CD4-positive, alpha-beta T cell (primary cell): ENCODE measurements at places on chromosomes 3 and 15.

- DNase-seq: no peak
These were observed 661.2 kb downstream of the SQOR start for GRCh38 chr15:46296002-46296401.

DNA sequence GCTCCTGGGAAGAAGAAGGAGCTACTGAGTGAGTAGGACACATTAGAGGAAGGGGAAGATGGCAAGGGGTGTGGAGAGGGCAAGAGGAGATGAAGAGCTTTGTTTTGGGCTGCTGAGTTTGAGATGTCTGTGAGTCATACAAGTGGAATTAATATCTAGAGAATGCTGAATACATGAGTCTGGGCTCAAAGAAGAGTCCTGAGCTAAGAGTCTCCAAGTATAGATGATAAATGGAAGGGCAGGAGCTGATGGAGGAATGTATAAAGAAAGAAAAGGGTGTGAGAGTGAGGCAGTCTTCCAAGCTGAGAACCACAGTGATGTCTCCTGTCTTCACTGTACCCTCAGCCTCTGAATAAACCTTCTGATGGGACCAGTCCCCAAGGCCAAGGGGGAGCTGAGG lies 205.5 kb upstream of the MRPL3 start:
- no peak for DNase-seq

GRCh38 chr15:69755551-69756310 lies 303.1 kb downstream of the RPLP1 start:
- peak; percentile 59 for DNase-seq

- peak; percentile 25 for DNase-seq
These were observed 5.5 kb upstream of the CD200 start for GRCh38 chr3:112327371-112327951.

DNA sequence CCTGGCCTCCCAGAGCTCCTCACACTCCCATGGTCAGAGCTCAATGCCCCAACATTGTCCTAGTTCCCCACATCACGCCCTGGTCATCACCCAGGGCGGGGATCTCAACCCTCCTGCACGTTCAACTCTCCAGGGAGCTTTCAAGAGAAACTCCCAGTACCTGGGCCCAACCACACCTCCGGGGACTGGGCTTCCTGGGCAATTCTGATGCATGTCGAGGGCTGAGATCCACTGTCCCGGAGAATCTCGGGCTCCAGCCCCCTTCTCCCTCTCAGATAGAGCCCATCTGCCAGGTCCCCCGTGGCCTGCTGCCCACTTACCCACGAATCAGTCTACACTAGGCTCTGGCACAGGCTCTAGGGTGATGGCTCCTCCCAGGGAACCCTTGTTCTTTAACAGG lies 39.2 kb downstream of the UMPS start:
- no peak for DNase-seq

DNA sequence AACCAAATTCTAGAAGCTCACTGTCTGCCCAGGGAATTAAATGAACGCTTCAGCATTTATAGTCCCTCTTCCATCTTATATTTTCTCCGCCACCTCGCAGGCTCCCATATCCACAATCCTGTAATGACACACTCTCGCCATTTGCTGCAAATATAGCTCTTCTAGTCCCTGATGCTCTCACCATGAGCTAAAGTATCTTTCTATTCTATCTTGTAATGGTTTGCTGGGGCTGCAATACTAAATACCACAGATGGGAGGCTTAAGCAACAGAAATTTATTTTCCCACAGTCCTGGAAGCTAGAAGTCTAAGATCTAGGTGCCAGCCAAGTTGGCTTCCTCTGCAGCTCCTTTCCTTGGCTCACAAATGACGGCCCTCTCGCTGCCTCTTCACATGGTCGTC lies 106.9 kb upstream of the NPHP3 start:
- no peak for DNase-seq

GRCh38 chr3:120148187-120148949 lies 54.1 kb upstream of the GSK3B start:
- no peak for DNase-seq

DNA sequence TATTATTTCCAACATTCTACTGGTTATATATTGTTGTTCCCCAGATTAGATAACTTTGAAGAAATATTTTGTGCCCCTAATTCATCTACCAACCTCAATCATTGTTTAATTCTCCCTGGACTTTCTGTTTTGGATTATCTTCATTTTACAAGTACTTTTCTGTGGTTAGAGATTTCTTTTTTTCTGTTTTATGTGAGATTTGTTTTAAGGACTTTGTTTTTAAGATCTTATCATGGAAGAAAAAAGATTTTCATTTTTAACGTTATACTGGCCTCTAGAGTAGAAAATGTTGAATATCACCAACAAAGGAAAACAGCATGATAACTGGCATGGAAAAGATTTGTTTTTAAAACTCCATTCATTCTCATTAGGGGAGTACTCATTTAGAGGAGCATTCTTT lies 210.9 kb upstream of the KCNMB2 start:
- no peak for DNase-seq

GRCh38 chr3:139935016-139935865 lies at the start of gene CLSTN2:
Gene CLSTN2, plus strand, starts transcription at chr3:139935185.
- no peak for DNase-seq

DNA sequence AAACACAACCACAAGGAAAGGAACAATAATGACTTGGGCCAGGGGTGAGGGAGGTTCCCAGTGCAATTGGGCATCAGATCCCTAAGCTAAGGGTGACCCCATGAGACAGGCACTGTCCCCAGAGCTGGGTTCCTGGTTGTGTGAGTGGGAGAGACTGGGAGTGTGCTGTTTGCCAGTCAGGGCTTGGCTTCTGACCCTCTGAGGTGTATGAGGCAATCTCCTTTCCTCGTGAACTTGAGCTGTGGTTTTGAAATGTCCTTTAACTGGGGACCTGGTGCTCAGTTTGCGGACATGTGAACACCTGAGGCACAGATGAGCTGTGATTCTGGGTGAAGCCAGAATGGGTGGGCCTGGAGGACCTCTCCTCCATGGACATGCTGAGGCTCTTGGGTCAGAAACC lies 58.5 kb upstream of the PLXNA1 start:
- no peak for DNase-seq

DNA sequence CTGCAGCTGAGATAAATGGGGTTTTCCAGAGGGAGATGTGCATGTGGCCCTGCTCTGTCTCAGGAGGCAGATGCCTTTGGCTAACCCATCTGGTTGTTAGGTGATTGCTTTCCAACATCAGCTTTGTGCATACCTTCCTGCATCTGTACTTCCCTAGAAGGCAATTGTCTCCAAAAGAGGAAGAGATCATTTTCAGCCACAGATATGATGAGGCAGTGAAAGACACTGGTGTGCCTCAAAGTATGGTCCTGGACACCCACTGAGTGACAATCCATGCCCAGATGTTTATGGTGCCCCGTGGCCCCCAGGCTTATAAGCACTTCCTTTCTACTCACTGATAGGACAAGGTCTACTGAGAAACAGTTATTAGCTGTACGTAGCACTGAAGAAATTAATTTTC lies 117.5 kb upstream of the NR2F2 start:
- DNase-seq: no peak

DNA sequence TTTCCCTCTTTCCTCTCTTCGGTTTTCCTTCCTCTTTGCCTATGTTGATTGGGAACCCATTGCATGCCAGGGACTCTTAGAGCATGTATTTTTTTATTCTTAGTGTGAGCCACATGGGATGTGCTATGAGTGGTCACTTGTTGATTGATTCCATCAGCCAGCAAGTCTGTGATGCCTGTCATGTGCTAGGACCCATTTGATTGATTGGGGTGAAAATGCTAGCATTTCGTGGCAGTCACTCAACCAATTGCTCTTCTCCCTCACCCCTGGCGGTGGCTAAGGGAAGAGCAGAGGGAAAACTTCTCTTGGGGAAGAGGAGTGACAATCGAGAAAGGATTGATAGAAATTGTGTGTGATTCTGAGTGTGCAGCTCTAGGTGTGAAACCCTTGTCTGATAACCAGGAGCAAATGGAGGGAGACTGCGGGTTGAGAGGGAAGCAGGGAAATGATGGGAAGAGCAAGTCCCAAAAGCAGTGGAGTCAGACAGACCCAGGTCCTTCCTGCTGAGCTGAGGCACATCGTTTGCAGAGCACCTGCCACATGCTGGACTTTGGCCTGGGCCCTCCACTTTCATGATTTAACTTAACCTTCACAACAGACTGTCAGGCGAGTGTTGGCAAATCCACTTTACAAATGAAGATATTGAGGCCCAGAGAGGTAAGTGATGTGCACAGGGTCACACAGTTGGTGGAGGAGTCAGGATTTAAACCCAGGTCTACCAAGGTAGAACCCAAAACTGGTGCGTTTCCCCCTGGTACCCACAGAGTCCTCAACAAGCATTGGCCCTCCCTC lies 40.0 kb downstream of the SLC6A11 start:
- DNase-seq: no peak

GRCh38 chr3:78497767-78498166 lies 1270.0 kb downstream of the ROBO1 start:
- DNase-seq: no peak

GRCh38 chr3:77055841-77056341 lies 16.0 kb downstream of the ROBO2 start:
- no peak for DNase-seq

DNA sequence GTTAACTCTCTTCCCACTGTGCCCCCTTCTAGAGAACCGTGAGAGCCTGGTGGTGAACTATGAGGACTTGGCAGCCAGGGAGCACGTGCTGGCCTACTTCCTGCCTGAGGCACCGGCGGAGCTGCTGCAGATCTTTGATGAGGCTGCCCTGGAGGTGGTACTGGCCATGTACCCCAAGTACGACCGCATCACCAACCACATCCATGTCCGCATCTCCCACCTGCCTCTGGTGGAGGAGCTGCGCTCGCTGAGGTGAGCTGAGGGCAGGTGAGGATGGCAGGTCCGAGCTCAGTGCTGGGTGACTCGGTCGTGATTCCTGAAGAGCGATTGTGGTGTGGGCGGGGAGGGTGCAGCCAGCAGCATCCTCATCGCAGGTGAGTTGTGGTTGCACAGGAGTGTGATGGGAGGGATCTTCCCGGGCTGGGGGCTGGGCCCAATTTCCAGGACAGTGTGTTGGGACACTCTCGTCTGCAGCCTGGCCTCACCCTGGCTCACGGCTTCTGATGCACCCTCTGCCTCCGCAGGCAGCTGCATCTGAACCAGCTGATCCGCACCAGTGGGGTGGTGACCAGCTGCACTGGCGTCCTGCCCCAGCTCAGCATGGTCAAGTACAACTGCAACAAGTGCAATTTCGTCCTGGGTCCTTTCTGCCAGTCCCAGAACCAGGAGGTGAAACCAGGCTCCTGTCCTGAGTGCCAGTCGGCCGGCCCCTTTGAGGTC lies 8.0 kb downstream of the MCM2 start:
- DNase-seq: no peak

DNA sequence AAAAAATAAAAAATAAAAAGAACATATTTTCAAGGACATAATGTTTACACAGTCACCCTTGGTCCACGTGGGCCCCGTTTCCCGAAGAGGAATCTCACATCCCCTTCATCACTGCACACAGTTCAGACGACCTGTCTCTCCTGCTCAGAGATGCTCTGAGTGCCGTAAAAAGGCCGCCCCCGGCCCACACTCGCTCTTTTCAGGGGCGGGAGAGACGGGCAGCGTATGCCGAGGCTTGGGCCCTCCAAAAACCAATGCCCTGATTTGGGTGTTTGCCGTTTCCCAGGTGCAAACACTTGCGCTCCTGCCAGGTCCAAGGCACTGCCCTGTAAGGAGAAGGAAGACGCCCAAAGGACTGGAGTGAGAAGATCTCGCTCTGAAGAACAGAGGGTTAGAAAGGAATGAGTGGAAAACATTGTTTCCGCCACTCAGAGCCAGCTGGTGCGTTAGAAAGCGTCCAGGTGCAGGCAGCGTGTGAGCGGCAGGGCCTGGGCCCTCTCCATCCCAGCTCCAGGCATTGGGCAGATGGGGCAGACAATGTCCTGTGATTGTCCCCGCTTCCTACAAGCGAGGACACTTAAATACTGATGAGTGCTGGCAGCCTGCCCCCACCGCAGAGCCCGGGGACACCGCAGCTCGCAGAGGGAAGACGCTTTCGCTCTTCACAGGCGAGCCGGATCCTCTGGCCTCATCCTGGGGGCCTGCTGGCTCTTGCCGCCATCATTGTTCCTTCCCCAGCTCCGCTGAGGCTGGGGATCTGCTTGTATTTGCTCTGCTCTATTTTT lies 53.2 kb downstream of the NIPA2 start:
- DNase-seq: no peak

- DNase-seq: no peak
These were observed 20.3 kb upstream of the UACA start for GRCh38 chr15:70783610-70784022.

- peak; percentile 42 for DNase-seq
These were observed 2.8 kb downstream of the ADAMTS17 start for GRCh38 chr15:100338971-100339444.

- DNase-seq: no peak
These were observed 321.3 kb downstream of the MEX3B start for GRCh38 chr15:81724536-81724935.

DNA sequence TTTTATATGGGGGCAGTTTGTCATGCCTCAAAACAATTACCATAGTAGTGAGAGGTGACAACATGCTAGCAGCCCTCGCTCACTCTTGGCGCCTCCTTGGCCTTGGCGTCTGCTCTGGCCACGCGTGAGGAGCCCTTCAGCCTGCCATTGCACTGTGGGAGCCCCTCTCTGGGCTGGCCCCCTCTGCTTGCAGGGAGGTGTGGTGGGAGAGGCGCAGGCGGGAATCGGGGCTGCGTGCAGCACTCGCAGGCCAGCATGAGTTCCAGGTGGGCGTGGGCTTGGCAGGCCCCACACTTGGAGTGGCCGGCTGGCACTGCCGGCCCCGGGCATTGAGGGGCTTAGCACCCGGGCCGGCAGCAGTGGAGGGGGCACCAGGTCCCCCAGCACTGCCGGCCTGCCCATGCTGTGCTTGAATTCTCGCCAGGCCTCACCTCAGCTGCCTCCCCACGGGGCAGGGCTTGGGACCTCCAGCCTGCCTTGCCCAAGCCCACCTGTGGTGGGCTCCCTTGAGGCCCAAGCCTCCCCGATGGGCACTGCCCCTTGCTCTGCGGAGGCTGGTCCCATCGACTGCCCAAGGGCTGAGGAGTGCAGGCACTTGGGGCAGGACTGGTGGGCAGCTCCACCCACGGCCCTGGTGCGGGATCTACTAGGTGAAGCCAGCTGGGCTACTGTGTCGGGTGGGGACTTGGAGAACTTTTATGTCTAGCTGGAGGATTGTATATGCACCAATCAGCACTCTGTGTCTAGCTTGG lies 38.8 kb upstream of the EIF5A2 start:
- DNase-seq: no peak

GRCh38 chr3:177212278-177212610 lies 15.0 kb upstream of the TBL1XR1 start:
- DNase-seq: no peak

GRCh38 chr3:86708893-86709292 lies 282.1 kb downstream of the VGLL3 start:
- DNase-seq: no peak

DNA sequence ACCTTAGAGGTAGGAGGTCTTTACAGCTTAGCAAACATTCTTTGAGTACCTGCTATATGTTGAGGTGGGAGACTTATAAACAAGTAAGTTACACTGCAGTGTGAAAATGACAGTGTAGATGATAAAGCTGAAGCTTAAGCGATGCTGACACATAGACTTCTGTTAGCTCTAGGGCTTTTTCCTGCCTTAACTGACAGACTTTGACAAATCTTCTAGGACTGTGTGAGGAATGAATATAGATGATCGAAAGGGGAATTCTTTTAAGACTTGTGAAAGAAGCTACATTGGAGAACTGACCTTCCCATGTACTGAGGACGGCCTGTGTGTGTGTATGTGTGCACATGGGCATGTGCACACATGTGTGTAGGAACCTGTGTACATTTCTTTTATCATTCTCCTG lies 22.7 kb downstream of the BOC start:
- no peak for DNase-seq

GRCh38 chr3:39154280-39155021 lies 1.1 kb upstream of the CSRNP1 start:
- DNase-seq: no peak
